ENCODE measurements at places on chromosomes 4 and X. TPM values are rescaled to one million over a fixed set of nuclear protein-coding genes. Genes with fewer than 3 reads are reported as not detected.

CSAG1 gene
- not detected for total RNA-seq

UNC5C gene
- 0.04 TPM for total RNA-seq

ENPP6 gene
- total RNA-seq: not detected

CENPE gene
- 4.9 TPM for total RNA-seq

NDST4 gene
- total RNA-seq: not detected

NALF2 gene
- 0.08 TPM for total RNA-seq

FGFBP2 gene
- total RNA-seq: not detected

XPNPEP2 gene
- total RNA-seq: not detected

ASMT gene
- not detected for total RNA-seq

MND1 gene
- 17.0 TPM for total RNA-seq

ZNF157 gene
- total RNA-seq: 0.19 TPM

MAGEB17 gene
- not detected for total RNA-seq
